ENCODE measurements at places on chromosomes 16 and 17.

DNA sequence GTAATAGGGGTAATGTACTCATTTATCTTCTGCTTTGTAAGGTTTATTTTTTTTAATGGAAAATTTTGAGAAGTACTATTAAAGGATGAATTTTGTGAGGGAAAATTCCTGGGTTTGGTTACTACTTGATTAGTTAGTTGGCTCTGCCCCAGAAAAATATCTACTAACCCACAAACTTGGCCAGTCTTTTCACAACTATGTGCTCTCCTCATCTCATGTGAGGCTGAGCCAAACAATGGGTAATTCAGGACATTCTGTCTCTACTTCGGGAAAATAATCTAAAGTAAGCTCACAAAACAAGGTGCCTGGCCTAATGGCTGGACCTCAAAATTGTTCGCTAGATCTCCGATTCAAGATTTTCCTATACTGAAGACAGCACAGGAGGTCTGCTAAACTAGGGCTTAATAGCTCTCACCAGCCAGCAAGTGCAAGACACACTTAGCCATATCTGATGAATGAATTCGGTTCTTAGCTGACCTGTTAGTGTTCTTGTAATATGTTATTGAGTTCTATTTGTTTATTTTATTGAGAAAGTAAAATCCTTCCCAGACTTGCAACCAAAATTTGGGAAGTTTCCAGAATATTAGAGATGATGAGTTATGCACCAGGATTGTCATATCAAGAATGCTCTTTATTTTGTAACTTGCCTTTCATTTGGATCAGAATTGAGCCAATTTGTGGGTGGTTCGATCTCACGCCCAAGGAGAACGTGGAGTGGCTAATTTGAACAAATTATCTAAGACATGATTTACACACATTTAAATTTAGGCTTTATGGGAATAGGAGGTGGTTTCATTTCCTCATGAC, 5.7 kb downstream of the KCNJ16 start:
- DNase-seq: no peak

- no peak for DNase-seq
Measured at GRCh38 chr16:53852678-53853077, 148.7 kb downstream of the FTO start.

- no peak for DNase-seq
Measured at GRCh38 chr17:66661411-66662256, 173.3 kb upstream of the CACNG5 start.

GRCh38 chr17:42744283-42744805, 496 bp downstream of the EZH1 start:
- DNase-seq: no peak

DNA sequence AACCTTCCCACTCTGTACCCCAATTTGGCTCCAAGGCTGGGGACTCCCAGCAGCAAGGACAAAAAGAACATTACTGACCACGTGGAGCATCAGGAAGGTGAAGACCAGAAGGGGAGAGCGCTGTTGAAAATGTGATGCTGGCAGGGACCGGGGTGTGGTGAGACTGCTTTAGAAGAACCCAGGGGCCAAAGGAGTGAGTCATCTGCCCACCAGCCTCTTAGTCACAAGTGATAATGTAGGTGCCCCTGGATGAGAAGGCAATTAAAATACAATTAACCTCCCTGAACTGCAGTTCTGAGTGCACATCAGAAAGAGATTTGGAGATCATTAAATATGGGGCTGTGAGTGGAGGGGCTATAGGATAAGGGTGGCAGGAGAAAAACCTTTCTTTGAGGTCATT, 366.6 kb upstream of the CCL2 start:
- DNase-seq: no peak

- no peak for DNase-seq
Measured at GRCh38 chr17:53807286-53807685, 15.4 kb upstream of the KIF2B start.

DNA sequence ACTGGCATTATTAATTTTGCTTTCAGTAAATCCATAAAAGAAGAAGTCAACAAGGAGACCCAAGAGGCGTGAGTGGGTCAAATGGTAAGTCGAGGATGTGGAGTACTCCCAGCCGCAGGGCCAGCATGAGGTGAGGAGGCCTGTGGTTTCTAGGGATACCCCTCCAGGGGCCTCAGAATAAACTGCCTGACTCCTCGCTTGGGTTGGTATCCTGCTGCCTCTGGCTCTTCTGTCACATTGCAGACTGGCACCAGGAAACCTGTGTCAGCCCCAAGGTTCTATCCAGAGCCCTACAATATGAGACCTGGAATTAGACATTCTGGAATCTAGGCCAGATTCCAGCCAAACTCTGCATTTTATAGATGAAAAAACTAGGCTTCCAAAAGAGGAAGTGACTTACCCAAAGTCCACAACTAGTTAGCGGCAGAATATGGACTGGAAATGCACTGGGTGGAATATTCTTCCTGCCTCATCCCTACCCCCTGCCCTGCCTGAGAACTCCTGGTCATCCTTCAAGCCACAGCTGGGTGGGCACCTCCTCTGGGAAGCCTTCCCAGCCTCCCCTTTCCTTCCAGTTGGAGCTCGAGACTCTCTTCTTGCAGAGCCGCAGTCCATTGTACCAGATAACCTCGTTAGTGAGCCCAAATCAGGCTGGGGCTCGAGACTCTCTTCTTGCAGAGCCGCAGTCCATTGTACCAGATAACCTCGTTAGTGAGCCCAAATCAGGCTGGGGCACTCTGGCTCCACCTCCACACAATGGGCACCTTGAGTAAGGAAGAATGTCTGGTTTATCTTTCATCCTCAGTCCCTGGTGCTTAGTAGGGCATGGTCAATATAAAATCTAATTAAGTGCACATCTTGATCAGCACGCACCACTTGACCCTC, 22.6 kb downstream of the C17orf67 start:
- DNase-seq: no peak

DNA sequence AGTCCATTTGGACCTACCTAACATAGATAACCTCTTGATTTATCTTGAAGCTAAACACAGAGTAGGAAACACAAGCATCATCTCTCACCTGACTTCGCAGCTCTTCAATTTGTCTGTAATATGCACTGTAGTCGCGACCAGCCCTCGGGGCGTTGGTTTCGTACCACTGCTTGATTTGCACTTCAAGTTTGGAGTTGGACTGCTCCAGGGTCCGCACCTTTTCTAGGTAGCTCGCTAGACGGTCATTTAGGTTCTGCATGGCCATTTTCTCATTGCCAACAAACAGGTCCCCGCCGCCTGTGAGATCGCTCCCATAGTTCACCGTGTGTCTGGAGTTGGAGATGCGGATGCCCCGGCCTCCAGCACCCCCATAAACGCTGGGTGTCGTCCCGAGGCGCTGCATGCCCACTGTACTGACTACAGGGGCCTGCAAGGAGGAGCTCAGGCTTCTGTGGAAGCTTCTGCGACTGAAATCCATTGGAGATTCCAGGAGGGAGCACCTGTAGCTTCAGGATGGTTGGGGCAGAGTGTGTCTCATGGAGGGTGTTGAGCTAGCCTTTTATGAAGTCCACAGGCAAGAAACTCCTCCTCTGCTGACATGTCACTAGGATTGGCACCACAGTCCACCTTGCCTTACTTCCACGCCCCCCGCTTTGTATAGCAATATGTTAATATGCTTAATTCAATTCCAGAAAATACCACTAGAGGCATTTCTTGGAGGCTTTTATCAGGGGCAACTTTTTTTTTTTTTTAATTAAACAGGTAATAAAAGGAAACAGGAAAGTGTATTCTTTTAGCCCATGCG, at the start of gene KRT20:
Gene KRT20, minus strand, starts transcription at position 535 of the 805 bp plus-strand sequence. Its CDS starts 57 bp downstream, at position 478.
- DNase-seq: no peak

DNA sequence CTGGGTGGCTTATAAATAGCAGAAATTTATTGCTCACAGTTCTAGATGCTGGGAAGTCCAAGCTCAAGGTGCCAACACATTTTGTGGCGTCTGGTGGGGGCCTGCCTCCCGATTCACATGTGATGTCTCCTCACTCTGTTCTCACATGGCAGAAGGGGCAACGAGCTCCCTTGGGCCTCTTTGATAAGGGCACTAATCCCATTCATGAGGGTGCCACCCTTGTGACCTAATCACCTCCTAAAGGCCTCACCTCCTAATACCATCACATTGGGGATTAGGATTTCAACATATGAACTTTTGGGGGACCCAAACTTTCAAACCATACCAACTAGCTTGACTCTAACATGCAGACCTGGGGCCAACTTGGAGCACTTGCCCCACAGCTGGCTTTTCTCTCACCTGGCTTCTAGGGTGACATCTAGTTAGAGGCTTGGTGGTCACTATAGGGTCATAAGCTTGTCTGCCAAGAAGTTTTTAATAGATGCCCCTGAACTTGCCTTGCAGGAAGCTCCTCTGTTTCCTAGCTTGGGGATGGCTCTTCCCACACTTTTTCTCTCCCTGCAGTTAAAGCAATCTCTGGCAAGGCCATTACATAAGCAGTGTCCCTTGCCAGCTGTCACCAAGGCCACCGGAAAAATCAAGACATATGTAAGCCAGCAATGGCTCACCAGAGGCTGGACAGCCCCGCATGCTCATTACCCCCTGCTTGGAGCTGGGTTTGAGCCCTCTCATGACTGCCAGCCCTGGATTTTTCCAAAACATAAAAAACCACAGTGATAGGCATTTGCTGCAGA, 8.4 kb upstream of the MED9 start:
- DNase-seq: no peak

DNA sequence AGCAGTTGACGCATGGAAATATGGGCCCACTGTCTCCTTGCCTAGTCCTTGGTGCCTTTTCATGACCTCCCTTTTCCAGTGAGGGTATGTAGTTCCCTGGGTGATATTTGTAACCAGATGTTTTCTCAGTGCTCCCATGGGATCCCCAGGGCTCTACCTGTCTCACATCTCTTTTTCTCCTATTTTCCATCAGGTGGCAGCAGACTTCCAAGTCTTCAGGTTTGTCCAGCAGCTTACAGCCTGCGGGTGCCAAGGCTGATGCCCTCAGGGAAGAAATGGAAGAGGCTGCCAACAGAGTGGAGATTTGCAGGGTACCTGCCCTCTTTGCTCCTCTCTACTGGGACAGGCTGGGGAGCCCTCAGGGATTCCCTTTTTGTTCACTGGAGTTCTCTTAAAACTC, 89.1 kb downstream of the ELAC2 start:
- DNase-seq: no peak

Measured in activated naive CD8-positive, alpha-beta T cell treated with anti-CD3 and anti-CD28 coated beads, Interleukin-2, amount 10 ng/mL, durations not matched to agents 7 days and 5 days (primary cell).